Tibial artery (tissue), 4 donors: ENCODE measurements at places on chromosomes 16 and 17.

DNA sequence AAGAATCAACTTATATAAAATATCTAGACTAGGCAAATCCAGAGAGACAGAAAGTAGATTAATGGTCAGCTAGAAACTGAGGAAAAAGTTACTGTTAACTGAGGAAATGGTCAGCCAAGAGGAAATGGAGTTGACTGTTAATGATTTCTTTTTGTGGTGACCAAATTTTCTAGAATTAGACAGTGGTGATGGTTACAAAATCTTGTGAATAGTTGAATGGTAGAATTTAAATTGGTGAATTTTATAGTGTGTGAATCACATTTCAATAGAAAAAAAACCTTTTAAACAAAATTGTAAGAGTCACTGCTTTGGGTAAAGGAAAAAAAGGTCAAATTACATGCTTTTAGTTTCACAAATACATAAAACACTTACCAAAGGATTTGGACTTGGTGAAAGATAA, 30.0 kb downstream of the APPBP2 start:
- no peak for DNase-seq

- no peak for DNase-seq
Observed at GRCh38 chr16:61042737-61043136, 993.5 kb downstream of the CDH8 start.

GRCh38 chr17:14781123-14781522, 480.2 kb downstream of the HS3ST3B1 start:
- no peak for DNase-seq

DNA sequence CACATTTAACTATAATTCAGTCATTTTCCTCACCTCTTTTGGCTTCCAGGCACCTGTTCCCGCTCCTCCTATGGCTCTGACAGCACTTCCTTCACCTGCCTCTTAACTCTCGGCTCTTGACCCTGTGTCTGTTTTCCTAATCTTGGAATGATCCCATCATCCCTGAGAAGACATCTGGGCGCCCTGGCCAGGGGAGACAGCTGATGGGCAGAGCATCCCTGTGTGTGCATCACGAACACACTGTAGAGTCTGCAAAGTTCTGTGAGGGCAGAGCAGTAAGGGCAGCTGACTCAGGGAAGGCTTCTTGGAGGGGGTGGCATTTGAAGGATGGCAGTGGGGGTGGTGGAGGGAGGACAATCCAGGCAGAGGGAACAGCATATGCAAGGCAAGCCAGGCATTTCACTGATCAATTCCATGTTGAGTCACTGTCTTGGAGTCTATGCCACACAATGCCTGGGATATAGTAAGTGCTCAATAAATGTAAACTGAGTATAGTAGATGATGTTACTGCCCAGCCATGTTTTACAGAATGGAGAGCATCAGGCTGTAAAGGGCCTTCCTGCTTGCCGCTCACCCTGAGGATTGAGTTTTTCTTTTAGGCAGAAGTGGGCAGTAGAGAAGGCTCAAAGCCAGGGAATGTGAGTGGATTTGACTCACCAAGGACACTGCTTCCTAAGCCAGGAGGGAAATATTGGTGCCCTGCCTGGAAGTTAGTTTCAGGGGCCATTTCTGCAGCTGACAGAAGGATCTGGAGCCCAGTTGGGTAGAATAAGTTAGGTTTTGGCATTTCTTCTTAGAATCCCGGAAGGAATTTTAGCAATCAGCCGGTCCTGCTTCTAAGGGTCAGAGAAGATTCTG, 5.8 kb upstream of the RAB11FIP4 start:
- DNase-seq = peak; percentile 45

DNA sequence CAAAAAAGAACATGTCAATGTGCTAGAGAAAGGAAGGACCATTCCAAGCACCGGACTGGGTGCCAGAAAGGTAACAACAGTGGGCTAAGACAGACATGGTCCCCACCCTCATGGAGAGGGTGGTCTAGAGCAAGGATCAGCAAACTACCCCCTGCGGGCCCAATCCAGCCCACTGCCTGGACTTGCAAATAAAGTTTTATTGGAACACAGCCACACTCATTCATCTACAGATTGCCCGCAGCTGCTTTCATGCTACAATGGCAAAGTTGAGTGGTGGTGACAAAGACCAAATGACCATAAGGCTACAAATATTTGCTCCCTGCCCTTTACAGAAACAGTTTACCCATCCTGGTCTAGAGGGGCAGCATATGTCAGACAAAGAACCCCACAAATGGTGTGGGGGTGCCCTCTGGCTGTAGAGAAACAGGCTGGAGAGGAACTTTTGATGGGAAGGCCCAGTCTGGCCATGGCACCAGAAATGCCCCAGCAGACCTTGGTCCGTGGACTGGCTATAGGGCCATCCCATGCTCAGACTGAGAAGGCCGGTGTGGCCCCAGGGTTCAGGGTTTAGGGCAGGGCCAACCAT, 15.2 kb downstream of the CDH5 start:
- peak; percentile 13 for DNase-seq

- DNase-seq = no peak
Observed at GRCh38 chr17:82866590-82867191, 26.9 kb upstream of the ZNF750 start.

- DNase-seq = no peak
Observed at GRCh38 chr17:61158376-61158775, 241.3 kb upstream of the TBX2 start.

GRCh38 chr16:4402439-4403132, 13.8 kb downstream of the CORO7 start:
- peak; percentile 90 for DNase-seq

DNA sequence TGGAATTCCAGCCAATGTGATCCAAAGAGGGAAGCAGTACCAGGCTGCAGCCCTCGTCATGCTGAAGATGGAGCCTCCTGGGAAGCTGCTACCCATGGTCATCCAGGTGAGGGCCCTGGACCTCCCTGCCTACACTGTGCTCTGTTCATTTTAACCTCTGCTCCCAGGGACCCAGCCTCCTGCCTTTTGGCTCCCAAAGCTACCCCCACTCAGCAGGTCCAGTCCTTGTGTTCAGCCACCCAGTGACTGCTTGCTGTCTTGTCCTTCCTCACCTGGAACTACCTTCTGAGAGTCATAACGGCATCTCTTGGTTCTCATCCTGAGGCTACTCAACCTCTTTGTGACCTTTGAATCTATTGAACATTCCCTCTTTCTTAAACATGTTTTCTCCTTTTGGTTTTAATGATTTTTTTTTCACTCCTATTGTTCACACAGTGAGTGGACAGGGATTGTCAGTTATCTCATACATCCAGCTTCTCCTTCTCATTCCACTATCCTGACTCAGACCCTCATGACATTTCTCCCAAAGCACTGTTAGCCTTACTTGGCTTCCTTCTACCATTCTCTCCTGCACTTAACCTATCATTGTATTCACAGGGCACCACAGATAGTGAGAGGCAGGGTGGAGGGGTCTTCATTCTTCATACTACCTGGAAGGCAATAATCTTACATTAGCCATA, 53.3 kb downstream of the GOSR1 start:
- no peak for DNase-seq

DNA sequence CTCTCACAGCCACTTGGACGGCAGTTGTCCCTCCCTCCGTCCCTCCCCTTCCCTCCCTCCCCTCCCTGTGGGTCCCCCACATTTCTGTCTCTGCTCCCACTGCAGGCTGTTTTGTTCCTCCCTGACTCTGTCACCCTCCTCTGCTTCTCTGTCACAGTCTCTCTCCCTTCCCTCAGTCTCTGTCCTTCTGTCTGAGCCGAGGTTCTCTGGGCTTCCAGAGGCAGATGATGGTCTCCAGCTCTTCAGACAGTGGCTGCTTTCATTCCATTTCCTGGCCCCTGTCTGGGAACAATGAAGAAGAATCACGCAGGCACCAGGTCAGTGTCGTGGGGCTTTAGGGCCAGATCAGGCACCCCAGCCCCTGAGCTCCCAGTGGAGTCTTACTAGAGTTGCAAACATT, 8.8 kb upstream of the CYB561 start:
- DNase-seq = no peak

GRCh38 chr17:57900991-57901743, 51.3 kb upstream of the MRPS23 start:
- no peak for DNase-seq

GRCh38 chr17:41676058-41676419, 12.6 kb upstream of the EIF1 start:
- no peak for DNase-seq

- DNase-seq = no peak
Observed at GRCh38 chr16:3454093-3454492, 10.6 kb downstream of the NAA60 start.

GRCh38 chr17:29694918-29695563, 72.3 kb upstream of the CORO6 start:
- DNase-seq = no peak

DNA sequence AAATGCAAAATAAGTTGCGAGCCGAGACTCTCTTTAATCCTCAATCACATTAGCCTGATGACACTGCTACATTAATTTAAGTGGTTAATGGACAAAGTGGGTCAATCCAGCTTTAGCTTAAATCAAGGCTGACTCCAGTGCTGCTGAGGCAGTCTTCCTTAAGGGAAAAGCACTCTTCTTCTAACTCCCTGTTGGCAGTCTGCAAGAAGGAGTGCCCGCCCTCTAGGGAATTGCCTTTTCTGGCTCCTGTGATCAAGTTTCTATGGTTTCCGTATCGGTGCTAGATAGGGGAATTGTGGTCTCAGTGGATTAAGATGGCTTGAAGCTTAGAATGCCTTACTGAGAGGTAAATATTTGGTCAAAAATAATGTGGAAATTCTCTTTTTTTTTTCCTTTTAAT, 41.0 kb downstream of the HS3ST3B1 start:
- DNase-seq = no peak

- DNase-seq = no peak
Observed at GRCh38 chr17:43814026-43814425, 18.9 kb downstream of the MPP3 start.

- DNase-seq = no peak
Observed at GRCh38 chr17:18896947-18897346, 39.0 kb downstream of the PRPSAP2 start.

DNA sequence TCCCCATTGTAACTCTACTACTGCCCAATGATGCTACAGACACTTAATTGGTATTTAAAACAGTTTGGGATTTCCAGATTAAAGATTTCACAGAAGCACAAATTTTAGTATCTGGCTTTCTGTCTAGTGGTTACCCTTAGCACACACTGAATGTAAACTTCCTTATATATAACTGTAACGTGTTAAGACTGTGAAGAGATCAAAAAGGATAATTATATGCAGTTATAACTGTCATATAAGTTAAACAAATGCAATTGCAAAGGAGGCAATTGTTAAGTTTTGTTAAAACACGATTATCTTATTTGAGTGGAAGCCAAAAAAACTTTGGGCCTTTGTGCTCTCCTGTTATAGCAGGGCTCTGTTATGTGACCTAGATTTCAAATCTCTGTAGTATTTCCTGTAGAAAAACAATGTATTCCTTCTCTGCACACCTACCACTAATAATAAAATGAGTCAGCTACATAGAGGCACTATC, 147.9 kb downstream of the STXBP4 start:
- DNase-seq = no peak

DNA sequence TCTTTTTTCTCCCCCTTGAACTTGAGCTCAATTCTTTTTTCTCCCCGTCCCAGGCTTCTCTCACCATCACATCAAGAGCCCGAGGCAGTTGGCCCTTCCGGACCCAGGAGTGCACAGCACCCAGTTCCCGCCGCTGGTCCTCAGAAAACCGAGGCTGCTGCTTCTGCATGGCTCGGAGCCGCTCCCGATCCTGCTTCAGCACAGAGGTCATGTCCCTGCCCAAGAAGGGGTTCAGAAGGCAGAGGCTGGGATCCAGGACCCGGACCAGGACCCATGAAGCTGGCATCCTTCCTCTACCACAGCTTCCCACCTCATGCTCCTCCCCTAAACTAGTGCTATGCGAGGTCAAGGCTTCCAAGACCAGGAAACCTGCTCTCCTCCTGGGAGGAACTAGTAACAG, 10.5 kb downstream of the PER1 start:
- no peak for DNase-seq

- no peak for DNase-seq
Observed at GRCh38 chr17:47640076-47640475, 9.6 kb upstream of the KPNB1 start.

- DNase-seq = peak; percentile 78
Observed at GRCh38 chr16:740764-741505, at the start of gene CIAO3. Gene CIAO3 (minus strand): TSS chr16:740997. CDS start chr16:740985, 12 bp downstream.

DNA sequence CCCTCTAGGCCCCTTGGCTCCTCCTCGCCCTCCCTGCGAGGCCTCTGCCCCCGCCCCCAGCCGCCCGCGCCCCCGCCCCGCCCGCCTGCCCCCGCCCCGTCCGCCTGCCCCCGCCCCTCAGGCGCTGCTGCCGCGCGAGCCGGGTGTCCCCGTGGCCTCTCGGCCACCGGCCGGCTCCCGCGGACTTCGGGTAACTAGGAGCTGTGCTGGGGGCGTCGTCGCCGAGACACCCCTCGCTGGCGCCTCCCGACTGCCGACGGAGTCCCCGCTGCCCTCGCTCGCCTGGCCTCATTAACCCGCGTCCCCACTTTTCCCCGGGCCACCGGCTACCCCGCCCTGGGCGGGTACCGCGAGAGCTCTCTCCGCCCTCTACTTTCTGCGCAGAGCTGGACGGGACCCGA, at the start of gene TLCD1:
TSS of gene TLCD1 (minus strand) at position 8 of the 401 bp plus-strand sequence. CDS start 136 bp downstream, outside the sequence.
- peak; percentile 84 for DNase-seq

- no peak for DNase-seq
Observed at GRCh38 chr17:56074361-56074890, 78.8 kb upstream of the ANKFN1 start.

DNA sequence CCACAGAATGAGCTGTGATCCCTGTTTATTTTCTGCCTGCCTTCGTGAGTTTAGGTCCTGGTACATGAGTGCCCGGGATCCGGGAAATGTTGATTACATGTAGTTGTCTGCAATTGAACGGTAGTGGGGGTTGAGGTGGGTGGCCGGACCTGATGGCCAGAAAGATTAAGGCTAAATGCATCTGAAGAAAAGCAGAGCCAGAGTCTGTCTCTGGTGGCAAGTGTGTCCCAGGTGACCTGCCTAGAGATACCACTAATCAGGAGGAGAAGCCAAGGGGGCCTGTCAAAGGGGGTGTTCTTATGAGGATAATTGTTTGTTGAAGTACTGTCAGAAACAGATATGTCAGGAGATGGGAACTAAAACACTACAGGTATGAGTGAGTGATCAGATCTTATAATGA, 154.0 kb upstream of the ASIC2 start:
- no peak for DNase-seq

DNA sequence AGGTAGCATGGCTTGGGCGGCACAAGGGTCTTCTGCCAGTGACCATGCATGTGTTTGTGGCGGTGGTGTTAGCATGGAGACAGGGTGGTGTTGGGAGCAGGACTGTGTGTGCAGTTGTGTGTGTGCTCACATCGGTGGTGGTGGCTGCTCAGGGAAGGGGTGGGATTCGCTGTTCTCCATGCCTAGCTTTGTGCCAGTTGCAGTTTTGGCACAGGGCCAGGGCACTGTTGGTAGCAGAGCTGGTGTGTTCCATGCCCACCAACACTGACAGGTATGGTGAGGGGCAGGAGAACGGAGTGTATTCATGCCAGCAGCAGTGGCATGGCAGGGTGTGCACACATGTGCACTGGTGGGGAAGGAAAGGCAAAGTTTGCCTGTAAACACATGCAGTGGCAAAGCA, 77.3 kb upstream of the TEKT1 start:
- DNase-seq = no peak

DNA sequence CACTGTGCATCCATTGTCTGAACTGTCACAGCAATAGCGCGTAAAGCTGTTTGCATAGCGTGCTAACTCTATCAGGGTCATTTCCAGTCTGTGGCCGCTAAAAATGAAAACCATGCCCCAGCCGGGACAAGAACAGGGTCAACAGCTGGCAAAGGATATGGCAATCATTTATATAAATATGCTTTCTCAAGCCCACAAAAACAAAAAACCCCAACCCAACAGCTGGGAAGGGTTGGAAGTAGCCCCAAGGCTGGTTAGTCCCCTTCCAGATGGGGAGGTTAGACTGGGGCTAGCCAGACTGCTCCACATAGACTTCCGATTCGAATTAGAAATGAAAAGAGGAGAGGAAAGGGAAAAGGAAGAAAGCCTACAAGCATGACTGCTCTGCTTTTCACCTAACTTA, 203.3 kb upstream of the TBX2 start:
- no peak for DNase-seq
